ENCODE measurements at places on chromosomes 3 and 15.

DNA sequence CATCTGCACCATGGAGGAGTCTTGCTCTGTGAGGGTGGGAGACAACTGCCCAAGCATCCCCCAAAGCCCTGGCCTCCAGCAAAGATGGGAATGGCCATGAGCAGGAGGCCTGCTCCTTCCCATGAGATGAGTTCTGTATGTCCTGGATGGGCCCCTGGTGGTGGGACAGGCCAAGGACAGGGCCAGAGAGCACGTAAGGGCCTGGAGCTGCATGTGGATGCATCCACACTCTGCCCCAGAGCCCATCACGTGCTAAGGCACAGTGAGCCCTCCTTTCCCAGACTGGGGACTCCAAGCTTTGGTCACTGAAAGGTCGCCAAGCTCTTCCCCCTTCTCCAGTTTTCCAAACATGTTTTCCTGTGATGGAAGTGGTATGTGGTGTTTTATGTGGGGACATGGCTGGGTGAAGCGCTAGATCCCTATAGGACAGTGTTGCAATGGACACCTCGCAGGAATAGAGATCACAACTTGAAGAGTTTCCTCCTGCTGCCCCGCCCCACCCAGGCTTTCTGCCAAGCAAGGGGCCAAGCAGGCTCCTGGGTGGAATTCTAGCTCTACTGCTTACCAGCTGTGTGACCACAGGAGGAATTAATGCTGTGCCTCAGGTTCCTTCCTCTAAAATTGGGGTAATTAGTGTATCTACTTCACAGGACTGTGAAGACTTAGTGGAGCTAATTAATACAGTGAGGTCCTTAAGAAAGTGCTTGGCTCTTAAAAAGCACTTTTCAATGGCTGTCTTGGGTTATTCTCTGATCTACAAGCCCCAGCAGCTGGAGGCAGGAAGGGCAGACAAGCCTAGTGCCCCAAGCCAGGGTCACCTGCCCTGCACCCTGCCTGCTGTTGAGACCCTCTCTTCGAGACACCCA is 106.4 kb upstream of the RPL32 start:
- no peak for DNase-seq

DNA sequence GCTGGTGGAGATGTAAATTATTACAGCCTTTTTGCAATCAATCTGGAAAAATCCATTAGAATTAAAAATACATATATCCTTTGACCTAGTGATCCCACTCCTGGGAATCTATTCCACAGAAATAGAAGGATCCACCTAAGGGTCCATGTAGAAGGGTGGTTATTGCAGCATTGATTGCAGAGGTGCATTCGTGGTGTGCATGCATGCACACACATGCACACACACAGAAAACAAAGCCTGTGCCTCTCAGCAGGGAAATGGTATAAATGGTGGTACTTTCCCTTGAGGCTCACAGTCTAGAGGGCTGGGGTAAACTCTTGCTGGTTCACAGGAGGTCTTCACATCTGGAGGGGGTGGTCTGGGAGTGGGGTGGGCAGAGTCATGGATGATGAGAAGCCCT is 19.4 kb upstream of the ADPGK start:
- DNase-seq = no peak

- no peak for DNase-seq
Measured at GRCh38 chr15:69719527-69720240, 267.1 kb downstream of the RPLP1 start.

DNA sequence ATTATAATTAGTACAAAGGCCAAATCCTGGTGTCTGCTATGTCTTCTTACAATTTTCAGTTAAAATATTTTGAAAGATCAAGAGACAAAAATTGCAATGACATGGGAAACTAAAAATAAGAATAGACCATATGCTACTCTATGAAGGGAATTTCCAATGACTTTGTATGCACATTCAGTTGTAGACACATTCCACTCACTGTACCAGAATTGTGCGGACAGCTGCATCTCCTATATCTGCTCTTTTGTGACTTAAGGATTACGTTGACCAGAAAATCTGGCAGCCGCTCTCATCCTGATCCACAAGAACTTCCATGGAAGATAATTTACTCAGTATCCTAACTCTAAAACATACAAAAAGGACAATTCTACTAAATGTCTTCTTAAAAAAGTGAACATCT is 493.9 kb upstream of the KCNMB2 start:
- DNase-seq = no peak

GRCh38 chr3:146498002-146498736 is 28.8 kb upstream of the PLSCR2 start:
- DNase-seq = no peak

DNA sequence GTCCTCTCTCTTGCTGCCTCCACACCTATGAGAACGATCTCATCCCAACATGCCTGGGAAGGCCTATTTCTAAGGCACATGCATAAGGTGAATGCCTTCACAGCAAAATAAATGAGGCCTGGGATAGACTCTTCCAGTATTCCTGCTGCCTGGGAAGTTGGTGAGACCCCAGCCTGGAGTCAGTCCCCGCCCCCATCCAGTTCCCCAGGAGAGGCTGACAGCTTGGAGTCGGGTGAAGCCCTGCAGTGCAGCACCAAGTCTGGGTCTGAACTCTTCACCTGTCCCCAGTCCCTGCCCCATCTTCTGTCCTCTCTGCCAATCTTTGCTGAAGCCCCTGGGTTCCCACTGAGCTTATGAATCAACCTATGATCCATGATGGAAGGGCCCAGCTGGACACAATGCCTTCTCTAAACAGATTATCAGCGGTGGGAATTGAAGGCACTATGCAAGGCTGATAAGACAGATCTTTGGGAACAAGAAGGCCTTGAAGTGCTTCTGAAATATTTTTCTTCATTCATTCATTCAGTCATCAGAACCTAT is 10.2 kb upstream of the APBA2 start:
- DNase-seq = no peak

- DNase-seq = no peak
Measured at GRCh38 chr3:71022551-71023335, 560.8 kb downstream of the FOXP1 start.

GRCh38 chr3:191997579-191998268 is 536.8 kb downstream of the PYDC2 start:
- DNase-seq = no peak

DNA sequence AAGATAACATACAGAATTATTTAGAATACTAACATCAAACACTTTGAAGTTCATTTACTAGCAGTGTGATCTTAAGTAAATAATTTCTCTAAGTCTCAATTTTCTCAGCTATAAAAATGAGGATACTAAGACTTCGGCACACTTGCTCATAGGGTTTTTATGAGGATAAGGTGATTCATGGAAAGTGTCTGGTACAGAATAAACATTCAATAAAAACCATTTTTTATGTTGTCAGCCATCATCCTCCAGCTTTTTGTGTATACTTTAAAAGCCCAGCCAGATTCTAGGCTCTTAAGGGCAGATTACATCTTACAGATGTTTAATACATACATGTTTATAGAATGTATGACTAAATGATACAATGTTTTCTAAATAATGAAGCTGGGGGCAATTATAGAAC is 56.8 kb downstream of the FEZF2 start:
- DNase-seq = no peak

DNA sequence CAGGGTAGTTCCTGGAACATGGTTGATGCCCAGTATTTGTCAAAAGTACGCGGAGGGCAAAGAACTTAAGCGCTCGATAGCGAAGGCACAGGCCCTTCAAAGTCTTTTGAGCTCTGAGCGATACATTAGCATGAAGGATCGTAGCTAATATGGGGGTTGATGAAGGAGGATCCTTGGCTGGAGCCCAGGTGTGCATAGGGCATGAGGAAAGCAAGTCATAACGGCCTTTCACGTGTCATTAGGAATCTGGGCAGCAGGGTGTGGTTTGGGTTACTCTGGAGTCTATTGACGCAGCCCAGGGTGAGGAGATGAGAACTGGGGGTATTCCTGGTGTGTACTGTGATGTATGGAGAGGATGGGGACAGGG is 31.7 kb downstream of the SPINK8 start:
- DNase-seq = peak; percentile 22

DNA sequence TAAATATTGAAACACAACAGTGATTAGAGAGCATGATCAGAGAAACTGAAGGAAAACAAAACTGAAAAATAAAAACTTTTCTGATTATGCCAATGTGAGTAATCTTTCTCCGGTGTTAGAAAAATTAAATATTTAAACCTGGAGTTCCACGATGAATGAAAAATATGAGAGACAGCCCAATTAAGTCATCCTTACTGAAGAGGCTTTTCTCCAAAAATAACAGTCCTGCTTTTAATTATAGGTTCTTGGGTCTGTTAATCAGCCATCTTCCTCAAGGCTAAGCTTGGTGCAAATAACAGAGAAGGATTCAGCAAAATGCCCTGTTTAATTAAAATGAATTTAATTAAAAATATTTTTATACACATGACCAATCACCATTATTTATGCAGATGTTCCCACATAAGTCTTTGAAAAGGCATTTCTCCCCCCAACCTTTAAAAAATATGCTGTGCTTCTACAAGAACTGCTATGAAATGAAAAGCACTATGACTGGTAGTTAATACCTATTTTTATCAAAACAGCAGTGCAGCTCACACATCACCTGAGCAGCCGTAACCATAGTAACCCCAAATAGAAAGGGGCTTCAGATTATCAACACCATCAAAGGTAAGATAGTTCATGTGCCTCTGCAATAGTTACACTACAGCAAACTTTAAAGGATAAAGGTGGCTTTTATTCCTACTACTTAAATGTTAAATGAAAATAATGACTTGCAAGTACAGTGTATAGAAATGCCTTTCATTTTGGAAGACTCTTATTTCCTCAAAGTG is 175.7 kb downstream of the SLC9A9 start:
- no peak for DNase-seq

DNA sequence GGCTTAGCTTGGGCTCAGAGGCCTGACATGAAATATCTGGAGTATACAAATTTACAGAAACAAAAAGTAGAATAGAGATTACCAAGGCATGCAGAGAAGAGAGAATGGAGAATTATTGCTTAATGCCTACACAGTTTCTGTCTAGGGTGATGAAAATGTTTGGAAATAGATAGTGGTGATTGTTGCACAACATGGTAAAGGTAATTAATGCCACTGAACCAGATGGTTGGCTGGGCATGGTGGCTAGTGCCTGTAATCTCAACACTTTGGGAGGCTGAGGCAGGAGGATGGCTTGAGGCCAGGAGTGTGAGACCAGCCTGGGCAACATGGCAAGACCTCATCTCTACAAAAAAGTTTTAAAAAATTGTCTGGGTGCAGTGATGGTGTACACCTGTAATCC is 46.6 kb upstream of the OSBPL11 start:
- no peak for DNase-seq

GRCh38 chr15:100880139-100880896 is 687 bp downstream of the ALDH1A3 start:
- no peak for DNase-seq

DNA sequence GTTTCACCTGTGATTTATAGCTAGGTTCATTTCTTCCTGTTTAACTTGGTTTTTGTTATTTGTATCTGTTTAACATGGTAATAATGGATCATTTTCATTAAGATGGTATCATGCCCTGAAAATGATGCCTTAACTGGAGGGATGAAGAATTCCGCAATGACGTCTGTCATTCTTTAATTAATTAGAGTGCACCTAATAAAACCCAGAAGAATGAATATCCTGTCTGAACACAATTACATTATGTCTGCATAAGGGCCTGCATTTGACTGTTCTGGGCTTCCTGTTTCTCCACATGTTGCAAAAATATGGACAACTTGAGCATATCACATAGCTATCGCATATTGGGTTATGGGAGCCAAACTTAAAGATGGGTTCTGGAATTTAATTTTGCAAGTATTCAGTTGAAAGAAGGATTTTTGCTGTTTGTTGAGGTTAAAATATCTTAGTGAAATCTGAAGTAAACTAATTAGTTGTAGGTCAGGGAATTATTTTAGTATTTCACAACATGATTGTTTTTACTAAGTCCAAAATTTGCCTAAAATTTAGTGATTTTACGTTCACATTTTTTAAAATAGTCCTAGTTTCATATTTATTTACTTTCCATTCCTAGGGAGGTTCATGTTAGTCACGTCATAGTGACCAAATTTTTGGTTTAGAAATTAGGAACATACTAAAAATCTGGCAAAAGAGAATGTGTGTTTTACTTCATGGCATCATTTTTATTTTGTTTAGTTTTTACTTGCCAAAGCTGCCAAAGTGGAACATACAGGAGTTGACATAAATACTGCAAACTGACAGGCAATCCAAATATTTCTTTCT is 321.0 kb upstream of the TGFBR2 start:
- DNase-seq = no peak

All from GM12891 (cell line).